Stimulated activated CD4-positive, alpha-beta T cell treated with anti-CD3 and anti-CD28 coated beads, Interleukin-12 subunit alpha, Interleukin-12 subunit beta, amount 100 ng/mL, for 4 hours (primary cell): ENCODE measurements at places on chromosomes 2 and 18.

DNA sequence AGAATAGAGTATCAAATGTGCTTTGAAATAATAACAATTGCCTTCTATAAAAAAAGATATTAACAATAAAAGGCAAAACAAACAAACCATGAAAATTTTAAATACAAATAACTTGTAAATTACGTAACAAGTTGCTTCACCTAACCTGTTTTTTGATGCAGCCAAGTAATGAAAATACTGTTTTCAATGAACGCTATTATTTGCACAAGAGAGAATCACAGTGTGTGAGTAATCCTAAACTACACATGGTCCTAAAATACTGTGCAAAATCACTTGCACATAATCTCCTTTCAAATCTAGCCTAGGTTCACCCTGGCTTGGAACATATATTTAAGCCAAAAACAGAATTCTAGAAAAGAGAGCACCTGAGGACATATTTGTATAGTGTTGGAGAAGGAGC lies 98.9 kb downstream of the CCDC148 start:
- no peak for DNase-seq

DNA sequence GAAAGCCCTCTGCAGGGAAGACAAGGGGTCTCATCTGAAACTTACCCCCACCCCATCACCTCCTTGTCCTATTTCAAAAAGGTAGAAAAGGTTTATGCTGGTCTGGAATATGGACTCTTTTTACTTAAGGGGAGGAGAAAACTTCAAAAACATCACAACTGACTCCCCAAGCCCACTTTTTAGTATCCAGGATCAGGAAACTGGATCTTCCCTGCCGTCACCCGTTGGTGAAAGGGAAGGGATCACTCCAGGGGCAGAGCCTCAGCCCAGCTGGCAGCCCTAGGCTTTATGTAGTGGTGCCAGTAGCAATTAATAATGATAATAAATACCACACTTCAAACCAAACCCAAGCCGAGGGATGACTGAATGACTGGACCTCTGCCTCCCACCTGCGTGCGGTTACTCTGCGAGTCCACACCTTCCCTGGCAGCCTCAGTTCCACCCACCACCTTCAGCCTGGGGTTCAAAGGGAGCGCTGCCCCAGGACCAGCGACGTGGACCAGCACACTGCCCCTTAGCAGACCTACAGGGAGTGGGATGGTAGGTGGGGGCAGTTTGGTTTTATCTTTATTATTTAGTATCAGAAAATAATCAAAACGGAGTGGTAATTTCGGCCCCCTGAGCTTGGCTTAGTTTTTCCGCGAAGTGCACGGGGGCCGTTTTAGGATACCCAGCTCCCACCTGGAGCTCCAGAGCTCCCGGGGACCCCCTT lies 4.9 kb upstream of the GATA6 start:
- DNase-seq: no peak

DNA sequence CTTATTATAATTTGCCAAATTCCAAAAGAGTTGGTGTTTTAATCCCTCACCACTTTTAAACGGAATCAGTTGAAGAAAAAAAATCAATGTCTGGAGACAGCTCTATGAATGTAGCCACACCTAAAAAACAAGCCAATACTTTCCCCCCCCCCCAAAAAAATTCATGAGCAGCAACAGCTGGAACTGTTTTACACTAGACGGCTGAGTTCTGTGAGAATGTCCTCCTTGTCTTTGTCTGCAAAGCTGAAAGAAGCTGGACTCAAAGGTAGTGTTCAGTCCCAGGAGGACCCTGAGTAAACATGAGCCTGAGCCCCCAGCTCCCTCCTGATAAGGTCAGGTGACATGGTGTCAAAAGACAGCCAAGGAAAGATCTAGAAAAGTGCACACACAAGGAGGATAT lies 68.2 kb downstream of the ZNF521 start:
- DNase-seq: no peak

GRCh38 chr2:211745295-211746097 lies 793.1 kb downstream of the ERBB4 start:
- DNase-seq: no peak

DNA sequence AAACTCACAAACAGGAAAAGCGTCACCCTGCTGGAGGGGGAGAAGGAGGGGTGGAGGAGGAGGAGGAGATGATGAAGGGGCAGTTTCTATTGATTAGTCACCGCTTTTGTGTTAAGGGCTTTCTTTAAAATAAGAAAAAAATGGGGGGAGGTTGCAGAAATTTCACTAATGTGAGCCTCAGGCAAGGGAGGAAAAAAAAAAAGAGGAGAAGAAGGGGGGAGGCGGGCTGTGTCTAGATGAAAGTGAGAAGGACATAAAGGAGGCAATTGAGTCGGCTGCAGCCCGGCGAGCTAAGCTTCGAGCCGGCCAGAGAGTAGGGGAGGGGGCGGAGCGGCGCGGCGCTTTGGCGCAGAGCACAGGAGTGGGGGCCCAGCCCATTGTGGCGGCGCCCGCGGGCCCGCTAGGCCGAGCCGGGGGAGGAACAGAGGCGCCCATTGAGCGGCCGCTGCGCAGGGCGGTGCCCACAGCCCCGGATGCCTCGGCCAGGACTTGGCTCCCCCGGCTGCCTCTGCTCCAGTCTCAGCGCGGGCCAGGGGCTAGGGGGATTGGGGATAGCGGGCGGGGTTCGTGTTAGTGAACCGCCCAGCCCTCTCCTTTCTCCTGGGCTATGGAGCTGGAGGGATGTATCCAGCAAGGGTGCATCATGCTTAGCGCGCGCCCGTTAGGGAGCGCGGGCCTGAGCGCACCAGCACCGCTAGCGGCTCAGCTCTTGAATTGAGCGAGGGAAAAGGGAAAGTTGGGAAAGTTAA lies 7.9 kb downstream of the PAX3 start:
- no peak for DNase-seq

DNA sequence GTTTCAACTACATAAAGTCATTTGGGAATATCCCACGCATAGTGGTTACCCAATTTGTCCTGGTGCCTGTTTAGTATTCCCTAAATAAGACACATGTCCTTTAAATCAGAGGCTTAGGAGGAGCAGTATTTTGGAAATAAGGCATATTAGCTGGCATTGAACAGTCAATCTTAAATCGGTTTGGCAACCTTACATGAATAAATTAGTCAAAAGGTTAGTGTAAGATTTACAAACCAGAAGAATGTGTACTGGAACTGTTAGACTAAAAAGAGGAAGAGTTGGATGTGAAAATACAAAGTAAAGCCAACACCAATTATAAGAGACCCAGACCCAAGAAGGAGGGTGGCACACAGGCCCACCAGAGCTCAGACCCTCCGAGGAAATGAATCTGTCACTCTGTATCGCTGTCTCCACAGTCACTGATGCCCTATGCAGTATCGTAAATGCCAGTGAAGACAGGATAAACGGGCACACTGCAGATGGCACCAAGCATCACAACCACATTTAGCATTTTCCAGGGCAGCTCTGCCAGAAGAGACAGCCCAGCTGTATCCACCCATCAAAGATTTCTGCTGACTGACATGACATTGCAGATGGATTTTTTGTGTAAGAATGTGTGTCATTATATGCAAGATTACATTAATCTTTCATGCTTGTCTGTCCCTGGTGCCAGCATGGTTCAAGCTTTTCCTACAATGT lies 90.4 kb downstream of the CERKL start:
- no peak for DNase-seq

- no peak for DNase-seq
Measured at GRCh38 chr2:119228136-119228535, 4.5 kb downstream of the STEAP3 start.

DNA sequence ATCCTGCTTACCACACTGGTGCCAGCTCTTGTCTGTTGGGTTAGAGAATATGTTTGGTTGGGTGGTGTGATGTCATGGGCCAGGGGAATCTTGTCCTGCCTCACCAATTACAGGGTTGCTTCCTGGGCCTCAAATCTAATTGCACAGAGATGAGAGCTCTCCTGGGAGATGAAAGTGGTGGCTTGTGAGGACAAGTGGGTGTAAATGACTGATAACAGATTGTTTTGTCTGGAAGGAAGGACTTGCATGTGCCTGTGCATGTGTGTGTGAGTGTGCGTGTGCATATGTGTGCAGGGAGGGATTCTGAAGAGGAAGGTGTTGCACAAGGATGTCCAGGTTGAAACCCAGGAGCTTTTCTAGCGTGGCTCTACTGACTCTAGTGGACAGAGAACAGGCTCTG lies 271.9 kb downstream of the LOXHD1 start:
- DNase-seq: no peak

GRCh38 chr2:165472922-165473321 lies 3.4 kb downstream of the CSRNP3 start:
- DNase-seq: no peak

- no peak for DNase-seq
Measured at GRCh38 chr2:34578641-34579040, 979.5 kb upstream of the FAM98A start.

GRCh38 chr2:36333350-36334012 lies 22.1 kb upstream of the CRIM1 start:
- no peak for DNase-seq

- DNase-seq: peak; percentile 5
Measured at GRCh38 chr18:25921677-25922421, 168.6 kb downstream of the SS18 start.

DNA sequence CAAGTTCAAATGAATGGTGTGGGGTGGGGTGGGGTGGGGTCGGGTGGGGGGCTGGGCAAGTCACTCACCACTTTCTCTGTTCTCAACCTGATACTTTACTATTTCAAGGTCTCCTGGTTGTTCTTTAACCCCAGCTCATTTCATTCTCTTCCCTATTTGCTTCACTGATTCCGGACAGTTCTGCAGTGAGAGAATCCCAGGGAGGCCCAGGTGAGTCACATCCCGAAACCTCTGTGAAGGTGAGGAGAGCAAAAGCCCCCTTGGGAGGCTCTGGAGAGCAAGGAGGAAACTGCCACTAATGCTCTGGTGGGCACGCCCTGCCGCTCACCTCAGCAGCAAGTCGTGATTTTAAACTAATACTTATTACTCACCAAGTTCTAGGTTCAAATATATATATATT lies 8.9 kb downstream of the EDAR start:
- DNase-seq: no peak

DNA sequence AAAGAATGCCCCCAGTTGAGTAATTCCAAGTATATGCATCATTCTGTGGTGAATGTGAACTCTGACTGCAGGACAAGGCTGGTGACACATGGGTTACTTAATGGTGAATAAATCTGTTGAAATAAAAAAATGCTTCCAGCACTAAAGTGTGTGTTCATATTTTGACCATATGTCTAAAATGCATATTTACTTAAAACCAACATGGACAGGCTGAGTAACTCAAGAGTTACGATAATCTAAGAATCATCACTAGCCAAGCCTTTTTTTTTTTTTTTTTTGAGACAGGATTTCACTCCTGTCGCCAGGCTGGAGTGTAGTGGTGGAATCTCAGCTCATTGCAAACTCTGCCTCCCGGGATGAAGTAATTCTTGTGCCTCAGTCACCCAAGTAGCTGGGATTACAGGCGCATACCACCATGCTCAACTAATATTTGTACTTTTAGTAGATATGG lies 47.1 kb upstream of the CCBE1 start:
- no peak for DNase-seq

DNA sequence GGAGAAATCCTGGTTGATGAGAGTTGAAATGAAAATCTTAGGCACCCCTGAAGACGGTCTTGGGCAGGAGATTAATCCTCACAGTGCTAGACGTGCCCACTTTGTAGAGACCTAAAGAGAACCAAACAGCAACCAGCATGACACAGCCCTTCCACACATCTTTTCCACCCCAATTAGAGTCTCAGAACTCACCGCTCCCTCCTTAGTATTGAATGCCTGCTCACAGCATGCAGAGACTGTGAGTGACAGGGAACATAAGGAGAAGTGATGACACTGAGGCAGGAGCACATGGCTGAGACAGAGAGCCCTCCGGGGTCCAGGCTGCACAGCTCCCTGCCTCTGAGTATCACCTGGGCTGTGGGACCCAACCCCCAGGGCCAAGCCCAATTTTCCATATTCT lies 367.6 kb downstream of the EIPR1 start:
- DNase-seq: no peak

GRCh38 chr2:135776367-135776766 lies 34.7 kb downstream of the UBXN4 start:
- no peak for DNase-seq

DNA sequence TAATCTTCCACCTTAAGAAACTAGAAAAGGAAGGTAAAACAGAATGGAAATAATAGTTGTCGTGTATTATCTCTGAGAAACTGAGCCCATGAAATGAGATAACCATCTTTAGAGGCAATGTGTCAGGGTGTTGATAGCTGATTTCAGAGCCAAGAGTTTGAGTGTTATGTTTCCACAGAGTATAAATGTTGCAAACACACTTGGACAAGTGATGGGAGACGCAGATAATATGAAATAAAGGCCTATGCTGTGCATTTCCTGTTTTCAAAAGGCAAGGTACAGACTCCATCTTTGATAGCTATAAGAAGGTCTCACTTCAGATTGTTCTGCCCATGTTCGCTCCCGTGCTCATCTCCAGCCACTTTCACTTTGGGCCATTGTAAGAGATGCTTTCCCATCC lies 25.9 kb upstream of the DNER start:
- DNase-seq: no peak
